ENCODE measurements at places on chromosomes 4 and X. TPM values are rescaled to one million over a fixed set of nuclear protein-coding genes. Genes with fewer than 3 reads are reported as not detected.

DNA sequence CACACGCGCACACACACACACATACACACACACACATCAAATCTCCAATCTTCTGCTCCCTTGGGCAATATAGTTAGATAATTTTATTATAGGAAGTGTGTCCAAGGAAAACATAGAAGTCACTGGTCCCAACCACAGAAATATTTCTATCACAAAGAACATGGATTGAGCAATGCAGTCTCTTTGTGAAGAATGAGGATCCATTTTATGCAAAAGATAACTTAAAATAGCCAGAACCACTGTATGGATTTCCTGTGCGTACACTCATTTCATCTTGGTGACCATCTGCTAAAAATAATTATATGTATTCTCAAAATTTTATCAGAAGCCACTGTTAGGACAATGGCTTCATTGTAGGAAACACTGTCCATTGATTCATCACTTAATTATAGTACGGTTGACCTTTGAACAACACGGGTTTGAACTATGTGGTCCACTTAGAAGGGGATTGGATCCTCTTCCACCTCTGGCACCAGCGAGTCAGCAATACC, 169.6 kb upstream of the MXRA5 start:
- no peak for DNase-seq

DNA sequence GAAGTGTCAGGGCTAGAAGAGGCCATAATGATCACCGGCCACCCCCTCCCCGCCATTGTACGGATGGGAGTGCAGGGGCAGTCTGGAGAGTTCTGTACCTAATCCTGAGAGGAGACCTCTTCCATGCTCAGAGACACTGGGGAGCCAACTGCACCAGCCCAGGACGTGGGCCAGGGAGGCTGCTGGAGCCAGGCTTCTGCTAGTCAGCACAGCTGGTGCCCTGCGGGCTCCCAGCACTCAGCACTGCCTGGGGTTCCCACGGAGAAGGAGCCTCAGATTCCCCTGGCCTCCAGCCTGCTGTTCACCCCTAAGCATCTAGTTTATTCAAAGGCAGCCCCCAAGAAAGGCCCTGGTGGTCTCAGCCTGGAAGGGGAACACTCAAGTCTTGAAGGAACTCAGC, 28.8 kb downstream of the ABLIM2 start:
- no peak for DNase-seq

DNA sequence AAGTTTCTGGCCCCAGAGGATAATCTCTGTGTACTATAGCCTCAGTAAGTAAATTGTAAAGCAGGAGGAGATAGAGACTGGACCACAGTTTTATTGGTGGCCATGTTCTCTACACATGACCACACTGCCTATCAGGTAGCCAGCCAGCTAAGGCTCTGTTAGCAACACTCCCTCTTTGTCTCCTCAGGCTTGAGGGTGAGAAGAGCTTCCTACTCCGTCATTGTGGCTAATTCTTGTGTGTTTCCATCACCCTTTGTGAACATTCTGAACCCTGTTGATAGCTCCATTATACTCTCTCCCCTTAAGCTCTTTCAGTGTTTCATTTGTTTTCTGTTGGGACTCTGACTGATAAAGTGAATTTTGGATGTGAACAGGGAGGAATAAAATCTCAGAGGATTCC, 233.4 kb downstream of the CFAP299 start:
- DNase-seq, result no peak

- no peak for DNase-seq
These were observed 26.0 kb upstream of the AWAT1 start for GRCh38 chrX:70208479-70208878.

- DNase-seq, result no peak
These were observed 19.6 kb downstream of the CYP2U1 start for GRCh38 chr4:107950746-107951540.

DNA sequence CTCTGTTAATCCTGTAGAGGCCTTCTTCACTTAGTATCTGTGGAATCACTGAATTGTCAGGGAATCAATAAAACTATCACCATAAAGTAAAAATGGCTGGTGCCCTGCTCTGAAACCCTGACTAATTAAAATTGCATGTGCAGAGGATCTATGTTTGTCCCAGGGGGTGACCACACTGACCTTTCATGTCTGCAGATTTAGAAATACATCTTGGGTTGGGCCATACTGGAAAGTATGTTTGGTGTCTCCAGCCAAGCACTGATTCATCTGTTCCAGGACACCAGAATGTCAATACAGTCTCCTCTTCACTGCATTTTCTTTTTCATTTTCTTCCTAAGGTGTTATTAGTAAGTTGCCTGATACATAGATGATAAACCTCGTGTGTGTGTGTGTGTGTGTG, 490.9 kb upstream of the INTU start:
- no peak for DNase-seq

DNA sequence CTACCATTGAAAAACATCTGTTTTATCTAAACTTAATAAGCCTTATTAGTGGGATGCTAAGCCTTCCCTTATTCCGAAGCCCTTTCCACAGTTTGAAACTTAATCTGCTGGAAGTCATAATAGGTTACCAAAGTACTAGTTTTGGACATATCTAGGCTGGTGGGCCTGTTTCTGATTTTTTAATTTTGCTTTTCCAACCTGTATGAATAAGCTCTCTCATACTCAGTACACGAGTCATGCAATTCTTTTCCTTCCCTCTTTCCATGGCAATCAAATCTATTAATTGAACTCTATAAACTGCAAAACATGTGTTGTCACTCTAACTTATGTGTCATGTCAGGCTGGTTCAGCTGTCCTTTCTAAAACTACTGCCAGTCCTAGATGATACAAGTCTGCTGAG, 91.0 kb downstream of the AMMECR1 start:
- no peak for DNase-seq

Gene KIF4A
- 1.7 TPM for total RNA-seq

Gene FTHL17
- not detected for total RNA-seq
